ENCODE measurements at places on chromosomes 1 and 21. TPM values are rescaled to one million over a fixed set of nuclear protein-coding genes. Genes with fewer than 3 reads are reported as not detected.

The APOBEC4 gene
- total RNA-seq: not detected

The HES2 gene
- 4.7 TPM for total RNA-seq

The ITGB2 gene
- total RNA-seq: 0.72 TPM

The S100A7A gene
- total RNA-seq: not detected

The KIF26B gene
- 0.16 TPM for total RNA-seq

The NES gene
- 1.2 TPM for total RNA-seq

The PLA2G2F gene
- not detected for total RNA-seq

The AHCTF1 gene
- 28.2 TPM for total RNA-seq

The NRDC gene
- 88.1 TPM for total RNA-seq

The IFNLR1 gene
- 1.5 TPM for total RNA-seq

The GPR3 gene
- 1.5 TPM for total RNA-seq

The SLAMF9 gene
- total RNA-seq: 0.40 TPM

The RNU1-1 gene
- not detected for total RNA-seq

The TMEM50A gene
- total RNA-seq: 77.2 TPM

The DNAJC6 gene
- total RNA-seq: 5.2 TPM

The CATSPERE gene
- not detected for total RNA-seq

The UMODL1 gene
- total RNA-seq: not detected

The SRM gene
- 228 TPM for total RNA-seq

The SEMA6C gene
- 1.6 TPM for total RNA-seq

The CHRM3 gene
- total RNA-seq: 0.06 TPM

The FAM78B gene
- 0.31 TPM for total RNA-seq

The NOS1AP gene
- total RNA-seq: 0.41 TPM

The NOL9 gene
- total RNA-seq: 3.3 TPM

The RSBN1 gene
- 3.5 TPM for total RNA-seq

The FAM43B gene
- 4.5 TPM for total RNA-seq

The CRNN gene
- not detected for total RNA-seq

The KRTAP19-3 gene
- total RNA-seq: not detected

The C1orf74 gene
- total RNA-seq: 1.5 TPM

The TIE1 gene
- total RNA-seq: not detected

The RGS13 gene
- not detected for total RNA-seq

The PDC gene
- not detected for total RNA-seq

The ESPN gene
- 0.32 TPM for total RNA-seq

The C1orf87 gene
- total RNA-seq: not detected

The SMCP gene
- not detected for total RNA-seq

The CLIC4 gene
- 37.6 TPM for total RNA-seq

The MTARC2 gene
- 12.5 TPM for total RNA-seq

The TAS1R1 gene
- total RNA-seq: not detected

The AGT gene
- 0.21 TPM for total RNA-seq

The SLX9 gene
- 59.3 TPM for total RNA-seq

The CA6 gene
- total RNA-seq: not detected

The CCDC181 gene
- total RNA-seq: 0.07 TPM

The HCN3 gene
- total RNA-seq: 4.8 TPM

The TMEM54 gene
- 27.6 TPM for total RNA-seq

The OR6N1 gene
- total RNA-seq: not detected

The LENEP gene
- total RNA-seq: not detected

The CFHR2 gene
- not detected for total RNA-seq

The TDRD5 gene
- 0.09 TPM for total RNA-seq

The GUCA2A gene
- not detected for total RNA-seq

The TRIM46 gene
- 1.4 TPM for total RNA-seq

The RNU5D-1 gene
- not detected for total RNA-seq

The AADACL3 gene
- total RNA-seq: not detected

The NECAP2 gene
- 42.1 TPM for total RNA-seq

The LRRC39 gene
- total RNA-seq: 0.05 TPM

The SLC19A2 gene
- 8.6 TPM for total RNA-seq

The SLC9C2 gene
- total RNA-seq: not detected

The RGS4 gene
- 0.08 TPM for total RNA-seq

The RAB42 gene
- total RNA-seq: 1.9 TPM

The FCRL4 gene
- not detected for total RNA-seq

The CR1L gene
- total RNA-seq: not detected

The LRRC53 gene
- total RNA-seq: not detected

Data from A549 treated with RU486 at 1 μM for 4 hours (cell line).